ENCODE measurements at places on chromosomes 4 and X. TPM values are rescaled to one million over a fixed set of nuclear protein-coding genes. Genes with fewer than 3 reads are reported as not detected.

DNA sequence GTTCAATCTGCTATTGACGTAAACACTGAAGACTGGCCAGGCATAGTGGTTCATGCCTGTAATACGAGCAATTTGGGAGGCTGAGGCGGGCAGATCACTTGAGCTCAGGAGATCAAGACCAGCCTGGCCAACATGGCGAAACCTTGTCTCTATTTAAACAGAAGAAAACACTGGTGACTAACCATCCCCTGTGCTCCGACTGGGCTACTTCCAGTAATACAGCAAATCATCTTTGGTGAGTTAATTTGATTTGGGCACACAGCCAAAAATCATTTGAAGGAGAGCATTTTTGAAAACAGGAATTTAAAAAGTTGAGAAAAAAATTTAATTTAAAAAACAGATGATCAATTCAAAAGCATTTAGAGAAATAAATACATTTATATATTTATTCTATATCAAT lies 52.0 kb downstream of the SEC24D start:
- no peak for DNase-seq

DNA sequence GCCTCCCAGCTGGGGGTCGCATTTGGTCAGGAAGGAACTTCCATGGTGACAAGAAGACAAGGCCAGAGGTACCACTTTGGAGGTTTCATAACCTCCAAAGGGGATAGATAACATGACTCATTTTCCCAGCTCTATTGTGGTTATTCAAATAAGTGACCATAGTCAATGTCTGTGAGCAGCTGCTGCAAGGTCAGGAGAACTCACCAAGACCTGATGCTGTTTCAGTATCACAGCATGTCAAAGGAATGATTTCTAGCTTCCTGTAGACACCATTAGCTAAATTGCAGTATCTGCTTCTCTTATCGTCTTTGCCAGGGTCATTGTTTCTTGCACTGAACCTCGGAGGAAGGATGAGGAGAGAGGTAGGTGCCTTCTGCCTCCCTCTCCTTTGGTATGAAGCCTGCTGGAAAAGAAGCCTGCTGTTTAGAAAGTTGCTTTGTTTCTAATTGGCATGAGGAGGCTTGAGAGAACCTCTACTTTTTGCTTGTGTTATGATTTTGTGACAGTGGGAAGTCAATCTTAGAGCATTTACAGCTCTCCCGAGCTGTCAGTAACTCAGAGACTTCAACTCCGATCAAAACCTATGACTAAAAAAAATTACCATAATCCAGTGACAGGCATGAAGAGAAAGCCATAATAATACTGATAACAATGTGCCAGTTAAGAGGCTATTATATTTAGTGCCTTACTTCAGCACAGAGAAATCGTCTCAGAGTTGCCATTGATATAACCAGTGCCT lies 38.0 kb upstream of the GATB start:
- no peak for DNase-seq

GRCh38 chr4:80202190-80202711 lies 4.9 kb downstream of the PRDM8 start:
- DNase-seq: peak; percentile 89

The ANK2 gene
- total RNA-seq: 47.4 TPM

The APLN gene
- total RNA-seq: not detected

The HS3ST1 gene
- total RNA-seq: 3.2 TPM

The ART3 gene
- not detected for total RNA-seq

The ACOT9 gene
- 72.2 TPM for total RNA-seq

- no peak for DNase-seq
These were observed 10.9 kb downstream of the PPP2R2C start for GRCh38 chr4:6461301-6462165.

DNA sequence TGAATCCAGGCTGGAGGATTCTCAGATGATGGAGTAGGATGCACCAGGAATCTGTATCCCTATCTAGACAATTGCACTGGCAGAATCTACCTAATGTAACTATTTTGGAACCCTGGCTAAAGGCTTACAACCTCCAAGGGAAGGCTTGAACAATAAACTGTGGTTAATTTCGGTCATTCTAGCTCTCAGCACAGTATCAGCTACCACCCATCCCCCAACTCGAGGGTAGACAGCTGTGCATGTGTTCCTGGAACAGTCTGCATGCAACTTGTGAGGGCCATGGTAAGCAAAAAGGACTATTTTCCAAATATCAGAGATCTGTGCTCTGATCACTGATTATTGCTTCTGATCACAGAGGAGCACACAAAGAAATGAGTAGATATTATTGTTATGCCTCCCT lies 34.0 kb downstream of the ELF2 start:
- DNase-seq: no peak

The NPNT gene
- total RNA-seq: 4.5 TPM

- peak; percentile 22 for DNase-seq
These were observed 125.0 kb upstream of the TBL1X start for GRCh38 chrX:9339603-9340491.

GRCh38 chr4:87015416-87015815 lies 80.6 kb downstream of the AFF1 start:
- DNase-seq: no peak

The MAGEA2B gene
- not detected for total RNA-seq

The ADRA2C gene
- 1.1 TPM for total RNA-seq

The CD40LG gene
- total RNA-seq: not detected

GRCh38 chr4:4782969-4783368 lies 76.5 kb upstream of the MSX1 start:
- no peak for DNase-seq

GRCh38 chr4:4423706-4424498 lies 37.0 kb downstream of the NSG1 start:
- DNase-seq: no peak

GRCh38 chrX:101287402-101287801 lies 3.7 kb downstream of the TAF7L start:
- DNase-seq: no peak

DNA sequence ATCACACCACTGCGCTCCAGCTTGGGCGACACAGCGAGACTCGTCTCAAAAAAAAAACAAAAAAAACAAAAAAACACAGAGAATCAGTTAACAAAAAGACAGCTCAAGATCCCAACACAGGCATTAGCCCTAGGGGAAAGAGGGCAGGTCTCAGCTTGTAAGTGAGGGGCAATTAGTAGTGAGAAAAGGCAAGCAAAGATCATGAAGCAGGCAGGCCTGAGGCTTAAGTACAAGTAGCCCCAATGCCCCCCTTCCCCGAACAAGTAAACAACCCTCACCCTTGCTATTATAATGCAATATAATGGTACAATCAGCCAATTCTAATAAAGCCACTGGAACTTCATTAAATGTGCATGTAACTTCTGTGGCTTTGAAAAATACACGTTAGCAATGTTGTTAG lies 17.0 kb downstream of the ADGRA3 start:
- no peak for DNase-seq

DNA sequence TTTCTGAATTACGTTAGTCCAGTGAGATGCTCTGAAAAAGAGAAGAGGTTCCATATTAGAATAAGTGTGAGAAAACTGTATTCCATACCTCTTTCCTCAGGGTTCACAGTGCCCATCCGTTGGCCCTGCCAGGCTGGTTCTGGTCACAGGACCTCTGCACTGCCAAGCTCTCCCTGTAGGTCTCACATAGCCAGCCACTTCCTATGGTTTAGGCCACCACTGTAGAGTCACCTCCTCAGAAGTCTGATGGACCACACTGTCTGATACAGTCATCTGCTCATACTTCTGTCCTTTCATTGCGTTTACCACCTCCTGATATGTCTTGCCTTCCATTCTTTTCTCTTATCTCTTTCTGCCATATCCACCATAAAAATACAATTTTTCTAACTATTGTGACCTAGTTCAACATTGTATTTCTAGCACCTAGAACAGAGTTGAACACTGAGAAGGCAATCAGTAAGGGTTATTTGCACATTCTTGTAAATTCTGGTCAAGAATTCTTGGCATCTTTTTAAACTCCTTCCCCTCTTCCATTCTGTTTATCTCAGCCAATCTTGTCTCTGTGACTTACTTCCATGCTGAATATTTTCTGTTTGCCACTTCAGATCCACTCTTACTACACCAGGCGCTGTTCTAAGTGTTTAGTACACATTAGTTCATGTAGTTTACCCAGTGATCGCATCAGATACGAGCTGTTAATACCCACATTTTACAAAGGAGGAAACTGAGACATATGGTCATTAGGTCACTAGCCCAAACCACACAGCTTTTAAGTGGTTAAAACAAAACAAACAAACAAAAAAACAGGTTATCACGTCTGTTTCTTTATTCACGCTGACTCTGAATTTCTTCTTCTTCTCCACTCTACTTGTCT lies 125.6 kb downstream of the CBR4 start:
- no peak for DNase-seq

The GUCY1A1 gene
- total RNA-seq: 45.6 TPM

The PDZD4 gene
- 3.5 TPM for total RNA-seq

GRCh38 chr4:74197080-74197479 lies 39.2 kb downstream of the MTHFD2L start:
- DNase-seq: no peak

The GLRA3 gene
- total RNA-seq: not detected

The ATG4A gene
- 3.2 TPM for total RNA-seq

The PCSK1N gene
- 14.0 TPM for total RNA-seq

- DNase-seq: no peak
These were observed 28.9 kb downstream of the CPLX1 start for GRCh38 chr4:797066-797465.

- no peak for DNase-seq
These were observed 185.2 kb downstream of the LDB2 start for GRCh38 chr4:16713271-16713670.

Data from transverse colon (tissue), 4 donors.